Stimulated activated CD4-positive, alpha-beta T cell treated with anti-CD3 and anti-CD28 coated beads, Interleukin-2, amount 100 ng/mL, for 24 hours (primary cell): ENCODE measurements at places on chromosomes 16 and 17.

DNA sequence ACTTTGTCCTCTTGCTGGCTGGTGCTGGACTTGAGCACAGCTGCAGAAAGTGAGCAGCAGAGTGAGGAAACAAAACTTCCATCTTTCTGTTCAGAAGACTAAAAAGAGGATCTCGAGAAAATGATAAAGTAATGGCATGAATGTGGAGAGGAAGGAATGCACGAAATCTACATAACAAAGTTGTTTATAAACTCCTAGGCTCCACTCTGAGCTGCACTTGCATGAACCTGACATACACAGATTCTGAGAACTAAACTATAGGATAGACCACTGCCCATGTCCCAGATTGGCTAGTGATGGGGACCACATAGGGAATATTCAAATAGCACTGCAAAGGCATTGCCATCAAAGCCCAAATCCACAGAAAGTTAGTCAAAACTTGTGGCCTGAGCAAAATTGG is 121.1 kb upstream of the MON1B start:
- no peak for DNase-seq

- no peak for DNase-seq
Observed at GRCh38 chr17:41992576-41992975, 24.7 kb downstream of the DNAJC7 start.

- DNase-seq: no peak
Observed at GRCh38 chr17:7782240-7782639, 51.8 kb upstream of the KDM6B start.

DNA sequence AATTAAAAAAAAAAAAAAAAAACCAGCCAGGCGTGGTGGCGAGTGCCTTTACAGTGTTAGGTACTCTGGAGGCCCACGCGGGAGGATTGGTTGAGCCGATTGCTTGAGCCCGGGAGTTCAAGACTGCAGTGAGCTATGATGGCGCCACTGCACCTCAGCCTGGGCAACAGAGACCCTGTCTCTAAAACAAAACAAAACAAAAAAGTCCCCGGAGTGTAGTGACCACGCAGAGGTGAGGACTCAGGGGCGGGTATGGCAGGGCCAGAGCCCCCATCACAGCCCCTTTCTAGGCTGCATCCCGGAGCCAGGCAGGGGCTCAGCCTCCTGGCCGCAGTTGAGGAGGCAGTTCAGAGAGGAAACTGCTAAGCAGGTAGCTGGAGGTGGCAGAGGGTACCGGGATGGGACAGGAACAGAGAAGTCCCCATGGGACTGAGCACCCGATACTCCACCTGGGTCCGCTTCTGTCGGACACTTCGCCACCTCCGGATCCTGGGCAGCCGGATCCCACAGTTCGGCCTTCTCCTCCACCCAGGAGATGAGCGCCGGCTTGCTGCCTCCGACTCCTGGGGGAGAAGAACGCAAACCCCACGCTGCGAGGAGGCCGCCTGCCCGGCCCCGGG is 800 bp downstream of the ZNF747 start:
- peak; percentile 45 for DNase-seq

DNA sequence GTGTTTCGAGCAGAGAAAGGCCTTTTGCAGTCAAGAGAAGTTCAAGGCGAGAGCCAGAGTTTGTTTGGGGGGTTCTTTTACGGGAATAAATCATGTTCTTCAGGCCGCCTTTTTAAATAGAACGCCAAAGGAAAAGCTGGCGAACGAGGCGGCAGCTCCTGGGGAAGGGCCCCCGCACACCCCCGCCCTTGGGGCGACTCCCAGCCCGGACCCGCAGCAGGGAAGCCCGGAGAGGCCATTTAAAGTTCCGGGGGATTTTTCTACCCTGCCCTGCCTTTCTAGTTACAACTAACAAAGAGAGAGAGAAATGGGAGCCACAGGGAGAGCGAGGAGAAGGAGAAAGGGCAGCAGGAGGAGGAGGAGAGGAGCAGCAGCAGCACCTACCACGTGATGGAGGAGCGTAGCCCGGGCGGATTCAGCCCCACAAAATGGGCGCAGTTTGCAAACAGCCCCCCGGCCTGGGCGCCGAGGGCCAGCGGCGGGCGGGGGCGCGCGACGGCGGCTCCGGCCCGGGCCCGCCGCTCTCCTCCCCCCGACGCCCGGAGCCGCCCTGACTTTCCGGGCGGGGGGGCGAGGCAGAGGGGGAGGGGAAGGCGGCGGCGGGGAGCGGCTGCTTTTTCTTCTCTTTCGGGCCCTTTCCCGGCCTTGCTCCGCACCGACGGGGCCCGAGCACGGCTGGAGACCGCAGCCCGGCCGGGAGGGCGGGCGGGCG is 634 bp downstream of the KANSL1 start:
- DNase-seq: peak; percentile 69

DNA sequence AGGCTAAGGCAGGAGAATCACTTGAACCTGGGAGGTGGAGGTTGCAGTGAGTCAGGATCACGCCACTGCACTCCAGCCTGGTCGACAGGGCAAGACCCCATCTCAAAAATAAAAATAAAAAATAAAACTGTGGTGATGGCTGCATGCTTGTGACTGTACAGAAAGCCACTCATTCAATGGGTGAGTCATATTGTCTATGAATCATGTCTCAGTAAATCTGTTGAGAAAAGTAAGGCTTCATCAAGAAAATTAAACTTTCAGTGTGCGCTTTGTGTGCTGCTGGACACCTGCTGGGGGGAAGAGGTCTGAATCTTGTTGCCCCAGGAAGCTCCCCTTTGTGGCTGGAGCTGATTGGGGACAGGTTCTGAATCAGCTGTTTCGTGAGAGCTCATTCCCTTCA is 11.3 kb downstream of the NUBP1 start:
- DNase-seq: no peak

DNA sequence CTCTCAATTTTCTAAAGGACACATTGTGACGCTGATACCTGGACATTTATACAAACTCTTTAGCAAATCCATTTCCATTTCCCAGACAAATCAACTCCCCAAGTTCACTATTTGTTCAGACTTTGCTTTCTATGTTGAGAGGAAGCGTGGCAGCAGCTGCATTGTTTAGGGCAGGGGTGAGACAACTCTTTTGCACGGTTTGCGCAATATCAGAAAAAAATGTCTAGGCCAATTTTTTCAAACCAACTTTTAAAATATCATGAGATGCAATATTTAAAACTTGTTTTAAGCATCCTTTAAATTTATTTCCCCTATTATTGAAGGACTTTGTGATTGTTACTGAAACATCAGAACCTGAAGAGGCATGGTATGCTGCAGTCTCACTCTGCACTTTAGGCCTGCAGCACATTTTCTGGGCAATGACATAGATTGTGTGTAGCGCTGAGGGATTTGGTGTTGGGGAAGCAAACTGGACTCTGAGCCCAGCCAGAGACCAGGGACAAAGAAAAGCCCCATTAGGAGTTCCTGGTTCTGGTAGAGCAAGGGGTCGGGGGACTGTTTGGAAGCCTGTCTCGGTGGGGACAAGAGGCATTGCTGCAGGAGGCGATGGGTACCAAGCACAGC is 6.4 kb upstream of the CCDC182 start:
- DNase-seq: no peak

GRCh38 chr17:46013502-46014165 is 14.6 kb downstream of the STH start:
- DNase-seq: no peak

- DNase-seq: no peak
Observed at GRCh38 chr17:62101090-62101489, 36.0 kb upstream of the MED13 start.

DNA sequence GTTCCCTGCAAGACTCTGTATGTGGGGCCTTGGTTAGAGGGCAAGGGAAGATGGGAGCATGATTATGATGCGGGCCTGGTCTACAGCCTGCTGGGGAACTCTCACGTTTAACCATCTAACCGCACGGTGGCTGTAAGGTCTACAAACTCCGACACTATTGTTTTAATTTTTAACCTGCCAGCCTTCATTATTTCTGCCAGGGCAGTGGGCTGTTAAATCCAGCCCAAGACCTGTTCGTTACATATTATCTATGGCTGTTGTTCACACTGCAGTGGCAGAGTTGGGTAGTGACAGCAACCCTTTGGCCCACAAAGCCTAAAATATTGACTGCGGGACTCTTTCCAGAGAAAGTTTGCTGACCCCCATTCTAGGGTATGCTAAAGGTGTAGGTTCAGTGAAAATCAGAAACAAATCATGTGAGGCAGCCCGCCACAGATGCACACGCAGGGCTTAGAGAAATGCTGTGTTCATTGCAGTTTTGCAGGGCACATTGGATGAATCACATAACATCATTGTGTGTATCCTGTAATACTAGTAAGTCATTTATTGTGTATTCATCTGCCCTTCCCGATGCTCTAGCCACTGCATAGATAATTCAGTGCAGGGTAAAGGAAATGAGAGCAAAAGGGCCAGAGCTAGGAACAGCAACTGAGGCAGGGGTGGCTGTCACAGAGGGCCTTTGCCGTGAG is 14.3 kb downstream of the SNX29 start:
- DNase-seq: no peak

DNA sequence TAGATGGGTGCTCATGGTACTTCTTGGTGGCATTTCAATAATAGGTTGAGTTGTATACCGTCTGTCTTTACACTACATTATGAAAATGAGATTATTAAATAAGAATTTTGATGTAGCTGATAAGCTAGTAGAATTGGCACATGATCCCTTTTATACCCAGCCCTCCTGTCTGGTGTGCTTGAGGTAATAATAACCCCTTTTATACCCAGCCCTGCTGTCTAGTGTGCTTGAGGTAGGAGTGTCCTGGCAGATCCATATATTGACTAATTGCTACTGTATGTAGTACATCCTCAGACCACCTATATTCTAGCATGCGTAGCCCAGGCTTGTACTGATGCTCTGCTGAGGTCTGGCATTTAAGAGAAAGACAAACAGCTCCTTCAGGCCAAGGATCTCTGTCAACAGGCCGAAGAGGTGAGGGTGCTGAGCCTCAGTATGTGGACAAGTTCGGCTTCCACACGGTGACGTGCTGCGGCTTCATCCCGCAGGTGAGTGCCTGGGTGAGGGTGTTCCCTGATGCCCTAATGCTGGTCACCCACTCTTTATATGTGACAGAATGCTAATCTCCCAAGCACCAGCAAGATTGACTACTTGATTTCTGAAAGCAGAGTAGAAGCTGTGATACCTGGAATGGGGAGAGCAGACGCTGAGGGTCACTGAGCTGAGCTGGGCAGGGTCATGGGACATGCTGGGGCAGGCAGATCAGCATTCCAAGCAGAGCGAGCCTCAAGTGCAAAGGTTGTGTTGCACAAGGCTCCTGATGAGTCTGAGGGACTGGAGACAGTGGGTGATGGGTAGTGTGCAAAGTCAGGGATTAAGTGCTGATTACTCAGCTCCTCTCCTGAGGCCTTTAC is 5.7 kb downstream of the FN3K start:
- DNase-seq: no peak

- no peak for DNase-seq
Observed at GRCh38 chr16:72609933-72610332, 438.0 kb upstream of the PMFBP1 start.

DNA sequence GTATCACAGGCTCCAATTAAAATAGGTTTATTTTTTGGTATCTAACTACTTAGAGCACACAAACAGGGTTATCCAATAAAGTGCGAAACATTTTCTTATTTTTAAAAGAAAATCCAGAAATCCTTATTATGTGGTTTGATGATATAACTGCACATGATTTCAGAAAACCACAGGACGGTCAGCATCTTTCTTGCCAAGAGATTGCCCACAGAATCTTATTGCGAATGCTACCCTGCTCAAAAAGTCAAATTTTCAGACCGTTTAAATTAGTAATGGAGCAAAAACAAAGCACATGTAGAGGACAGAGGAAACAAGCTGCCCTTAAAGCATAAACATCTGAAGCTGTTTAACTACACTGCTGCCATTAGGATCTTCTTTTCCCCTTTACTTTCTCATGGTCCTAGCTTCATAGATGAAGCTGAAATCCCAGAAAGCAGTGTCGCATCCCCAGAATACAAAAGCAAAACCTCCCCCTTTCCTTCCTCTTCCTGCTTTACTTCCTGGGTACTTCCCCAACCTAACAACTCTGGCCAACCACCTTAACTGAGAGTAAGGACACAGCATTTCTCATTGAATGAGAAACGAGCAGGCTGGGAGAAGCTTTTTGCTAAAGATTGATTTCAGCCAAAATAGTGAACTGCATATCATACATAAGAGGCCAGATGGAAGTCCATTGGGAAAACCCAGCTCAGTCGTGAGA is 43.7 kb downstream of the CMTM4 start:
- DNase-seq: no peak

DNA sequence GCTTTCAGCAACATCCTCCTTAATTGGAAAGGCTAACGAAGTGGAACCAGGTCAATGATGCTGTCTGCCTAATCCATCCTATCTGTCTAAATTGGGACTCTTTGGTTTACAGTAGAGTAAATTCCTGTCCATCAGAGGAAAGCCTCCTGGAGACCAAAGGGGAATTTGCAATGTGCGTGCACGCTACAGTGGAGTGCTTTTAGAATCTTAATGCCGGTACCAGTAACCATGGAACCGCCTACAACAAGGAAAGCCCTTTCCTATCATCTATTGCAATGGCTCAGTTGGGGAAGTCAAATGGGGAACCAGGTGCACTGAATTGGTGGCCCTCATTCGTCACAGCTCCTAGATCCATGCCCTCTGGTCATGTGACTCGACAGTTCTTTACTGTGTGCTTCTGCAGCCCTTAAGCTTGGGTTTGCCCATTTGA is 110.1 kb downstream of the XYLT1 start:
- DNase-seq: no peak

DNA sequence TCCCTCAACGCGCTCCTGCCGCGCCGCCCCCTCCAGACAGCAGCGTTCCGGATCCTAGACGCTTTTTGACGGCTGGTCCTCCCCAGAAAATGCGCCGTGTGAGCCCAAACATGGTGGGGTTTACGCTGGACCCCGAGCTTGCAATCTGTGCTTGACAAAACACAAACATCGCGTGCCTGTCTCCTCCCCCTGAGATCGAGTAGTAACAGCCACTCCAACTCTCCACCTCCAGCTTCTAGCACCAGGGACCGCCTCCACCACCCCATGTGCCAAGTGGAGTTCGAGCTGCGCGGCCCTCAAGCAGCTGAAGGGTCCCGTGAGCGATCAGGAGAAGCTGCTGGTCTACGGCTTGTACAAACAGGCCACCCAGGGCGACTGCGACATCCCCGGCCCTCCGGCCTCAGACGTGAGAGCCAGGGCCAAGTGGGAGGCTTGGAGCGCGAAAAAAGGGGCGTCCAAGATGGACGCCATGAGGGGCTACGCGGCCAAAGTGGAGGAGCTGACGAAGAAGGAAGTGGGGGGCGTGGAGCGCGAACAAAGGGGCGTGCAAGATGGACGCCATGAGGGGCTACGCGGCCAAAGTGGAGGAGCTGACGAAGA is 656 bp upstream of the GEMIN4 start:
- DNase-seq: no peak

GRCh38 chr17:79202480-79202879 is 127.9 kb downstream of the ENGASE start:
- DNase-seq: no peak

DNA sequence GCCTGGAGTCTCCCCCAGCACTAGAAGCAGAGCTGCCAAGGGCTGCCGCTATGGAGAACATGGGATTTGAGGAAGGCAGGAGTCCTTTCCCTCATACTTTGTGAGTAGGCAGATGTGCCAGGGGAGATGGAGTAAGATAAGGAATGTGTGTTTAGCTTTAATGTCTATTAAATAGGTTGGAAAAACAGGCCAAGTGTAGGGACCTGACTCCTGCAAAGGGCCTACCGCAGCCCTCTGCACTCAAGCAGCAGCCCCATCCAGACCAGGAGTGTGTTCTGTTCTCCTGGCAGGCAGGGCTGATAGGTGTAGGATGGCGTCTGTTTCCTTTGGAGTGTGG is 1.8 kb upstream of the MIF4GD start:
- no peak for DNase-seq

- DNase-seq: no peak
Observed at GRCh38 chr17:10557422-10557821, 8.0 kb upstream of the MYH2 start.
